ENCODE measurements at places on chromosomes 2 and 18.

GRCh38 chr18:22074282-22075070, 94.9 kb upstream of the GATA6 start:
- DNase-seq: no peak

DNA sequence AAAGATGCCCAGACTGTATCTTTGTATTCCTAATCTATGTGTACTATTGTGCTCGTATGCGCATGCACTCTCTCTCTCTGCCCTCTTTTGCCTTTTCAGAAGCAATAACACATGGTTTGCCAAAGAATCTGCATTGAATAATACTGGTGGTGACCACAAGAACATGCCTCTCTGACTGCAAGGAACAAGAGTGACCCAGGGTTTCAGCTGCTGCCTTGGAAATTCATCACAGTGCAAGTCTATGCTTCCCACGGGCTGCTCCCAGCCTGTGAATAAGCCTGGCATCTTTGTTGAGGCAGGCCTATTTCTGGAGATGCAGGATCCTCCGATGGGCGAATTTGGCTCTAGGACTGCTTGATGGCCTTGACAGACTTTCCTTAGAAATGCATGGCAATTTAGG, 689.4 kb upstream of the FANCL start:
- DNase-seq: peak; percentile 40

DNA sequence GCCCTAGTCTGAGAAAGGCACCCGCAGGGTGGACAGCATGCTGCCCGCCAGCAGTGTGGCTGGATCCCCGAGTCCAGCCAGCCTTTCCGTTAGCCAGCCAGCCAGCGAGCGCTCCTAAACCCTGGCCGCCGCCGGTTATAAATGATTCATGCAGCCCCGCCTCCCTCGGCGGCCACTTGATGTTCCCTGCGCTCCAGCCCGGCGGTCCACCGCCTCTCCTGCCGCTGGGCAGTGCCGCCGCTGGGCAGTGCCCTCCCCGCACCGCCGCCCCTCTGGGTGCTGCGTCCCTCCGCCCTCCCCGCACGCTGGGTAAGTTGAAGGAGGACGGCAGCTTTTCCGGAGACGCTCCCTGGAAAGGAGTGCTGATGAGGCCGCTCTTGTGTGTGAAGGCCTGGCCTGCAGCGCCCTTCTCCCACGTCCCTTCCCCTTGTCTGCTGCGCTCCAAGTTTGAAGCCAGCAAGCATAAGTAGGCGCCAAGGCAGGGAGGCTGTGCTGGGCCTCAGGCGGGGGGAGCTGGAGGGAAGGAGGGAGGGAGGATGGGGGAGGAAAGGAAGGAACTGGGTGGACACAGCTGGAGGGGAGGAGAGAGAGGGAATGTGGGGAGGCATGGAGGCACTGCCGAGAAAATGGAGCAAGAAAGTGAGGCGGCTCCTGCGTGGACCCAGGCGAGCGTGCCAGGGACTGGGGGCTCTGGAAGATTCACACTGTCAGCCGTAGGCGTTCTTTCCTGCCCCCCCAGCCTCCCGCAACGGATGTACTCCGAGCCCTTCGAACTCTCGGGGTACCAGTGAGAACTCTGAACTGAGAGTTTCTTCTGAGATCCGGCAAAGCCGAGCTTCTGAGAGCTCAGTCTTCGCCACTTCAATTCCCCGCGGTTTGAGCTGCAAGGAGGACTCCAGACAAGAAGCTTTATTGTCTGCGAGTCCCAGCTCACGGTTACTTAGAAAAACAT, 131.9 kb downstream of the GLI2 start:
- peak; percentile 67 for DNase-seq

GRCh38 chr2:67038195-67038594, 358.9 kb upstream of the ETAA1 start:
- no peak for DNase-seq

DNA sequence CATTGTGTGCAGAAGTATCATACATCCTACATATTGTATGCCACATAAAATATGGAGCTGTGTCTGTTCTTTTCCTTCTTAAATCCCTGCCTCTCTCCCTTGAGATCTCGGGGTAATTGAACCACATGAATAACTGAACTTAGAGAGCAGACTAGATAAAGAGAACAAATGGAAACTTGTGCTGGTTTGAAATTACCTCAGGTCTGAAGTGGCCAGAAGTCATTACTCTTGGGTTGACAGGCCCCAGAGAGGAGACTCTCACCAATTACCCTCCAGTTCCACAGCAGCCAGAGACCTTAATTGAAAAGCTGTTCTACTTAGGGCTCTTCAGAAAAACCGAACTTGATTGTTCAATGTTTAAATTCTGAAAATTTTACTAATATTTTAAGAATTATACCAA, 5.0 kb upstream of the ADAM17 start:
- no peak for DNase-seq

DNA sequence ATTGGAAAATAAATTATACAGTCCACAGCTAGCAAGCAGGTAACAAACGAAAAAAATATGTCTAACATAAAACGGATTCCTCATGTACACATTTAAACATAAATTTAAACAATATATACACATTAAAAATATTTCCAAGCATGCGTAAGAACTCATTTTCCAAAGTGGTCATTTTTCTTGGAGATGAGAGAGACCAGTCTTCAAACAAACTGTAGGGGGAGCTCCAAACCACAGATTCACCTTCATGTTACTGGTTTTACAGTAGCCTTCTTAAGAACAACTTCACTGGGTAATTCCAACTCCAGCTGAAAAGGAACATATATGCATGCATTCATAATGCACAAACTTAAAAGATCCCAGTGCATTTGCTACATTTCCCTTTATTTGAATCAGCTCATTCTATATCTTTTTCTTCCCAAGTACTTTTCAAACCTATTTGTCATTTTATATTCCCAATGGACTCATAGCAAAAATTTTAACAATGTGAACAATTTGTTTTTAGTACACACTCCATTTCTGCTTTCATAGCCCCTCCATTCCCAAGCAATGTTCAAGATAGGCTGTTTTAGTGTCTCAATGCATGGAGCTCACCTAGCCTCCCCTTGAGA, 4.7 kb upstream of the STAMBP start:
- DNase-seq: no peak

GRCh38 chr2:198717451-198717850, 740.3 kb downstream of the SATB2 start:
- no peak for DNase-seq

DNA sequence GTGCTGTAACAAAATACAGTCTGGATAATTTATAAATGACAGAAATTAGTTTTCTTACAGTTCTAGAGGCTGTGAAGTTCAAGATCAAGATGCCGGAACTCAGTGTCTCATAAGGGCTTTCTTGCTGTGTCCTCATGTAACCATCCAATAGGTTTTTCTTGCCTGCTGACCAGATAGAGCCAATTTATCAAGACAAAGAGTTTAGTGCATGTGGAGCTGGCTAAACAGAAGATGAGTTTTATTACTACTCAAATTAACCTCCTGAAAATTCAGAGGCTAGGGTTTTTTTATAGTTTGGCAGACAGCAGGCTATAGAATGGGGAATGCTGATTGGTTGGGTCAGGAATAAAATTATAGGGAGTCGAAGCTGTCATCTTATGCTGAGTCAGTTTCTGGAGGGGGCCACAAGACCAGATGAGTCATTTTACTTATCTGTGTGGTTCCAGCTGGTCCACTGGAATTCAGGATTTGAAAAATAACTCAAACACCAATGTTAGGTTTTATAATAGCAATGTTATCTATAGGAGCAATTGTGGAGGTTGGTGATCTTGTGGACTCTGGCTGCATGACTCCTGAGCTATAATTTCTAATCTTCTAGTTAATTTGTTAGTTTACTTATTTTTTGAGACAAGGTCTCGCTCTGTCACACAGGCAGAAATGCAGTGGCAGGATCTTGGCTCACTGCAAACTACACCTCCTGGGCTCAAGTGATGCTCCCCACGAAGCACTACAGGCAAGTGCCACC, 3.2 kb upstream of the PDK1 start:
- no peak for DNase-seq

GRCh38 chr18:57780706-57781347, 22.3 kb downstream of the ATP8B1 start:
- DNase-seq: no peak

- peak; percentile 95 for DNase-seq
These were observed 39.7 kb upstream of the HDAC4 start for GRCh38 chr2:239440511-239440959.

- DNase-seq: no peak
These were observed 132.8 kb downstream of the ACOXL start for GRCh38 chr2:110865188-110865587.

DNA sequence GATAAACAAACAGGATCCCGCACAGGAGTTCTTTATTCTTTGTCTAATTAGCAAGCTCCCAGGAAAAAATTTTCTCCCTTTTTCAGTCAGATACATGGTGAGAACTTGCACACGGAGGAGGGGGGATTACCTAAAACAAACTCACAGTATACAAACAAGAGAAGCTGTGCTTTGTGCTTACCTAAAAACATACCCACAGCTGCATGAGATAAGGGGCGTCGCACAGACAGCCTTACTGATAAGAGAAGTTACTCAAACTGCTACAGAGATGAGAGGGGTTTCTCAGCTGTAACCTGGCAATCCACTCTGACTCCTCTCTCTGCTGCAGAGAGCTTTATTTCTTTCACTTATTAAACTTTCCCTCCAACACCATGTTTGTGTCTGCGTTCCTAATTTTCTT, 32.9 kb upstream of the ST3GAL5 start:
- no peak for DNase-seq

GRCh38 chr2:26670931-26671460, 21.5 kb upstream of the KCNK3 start:
- no peak for DNase-seq

DNA sequence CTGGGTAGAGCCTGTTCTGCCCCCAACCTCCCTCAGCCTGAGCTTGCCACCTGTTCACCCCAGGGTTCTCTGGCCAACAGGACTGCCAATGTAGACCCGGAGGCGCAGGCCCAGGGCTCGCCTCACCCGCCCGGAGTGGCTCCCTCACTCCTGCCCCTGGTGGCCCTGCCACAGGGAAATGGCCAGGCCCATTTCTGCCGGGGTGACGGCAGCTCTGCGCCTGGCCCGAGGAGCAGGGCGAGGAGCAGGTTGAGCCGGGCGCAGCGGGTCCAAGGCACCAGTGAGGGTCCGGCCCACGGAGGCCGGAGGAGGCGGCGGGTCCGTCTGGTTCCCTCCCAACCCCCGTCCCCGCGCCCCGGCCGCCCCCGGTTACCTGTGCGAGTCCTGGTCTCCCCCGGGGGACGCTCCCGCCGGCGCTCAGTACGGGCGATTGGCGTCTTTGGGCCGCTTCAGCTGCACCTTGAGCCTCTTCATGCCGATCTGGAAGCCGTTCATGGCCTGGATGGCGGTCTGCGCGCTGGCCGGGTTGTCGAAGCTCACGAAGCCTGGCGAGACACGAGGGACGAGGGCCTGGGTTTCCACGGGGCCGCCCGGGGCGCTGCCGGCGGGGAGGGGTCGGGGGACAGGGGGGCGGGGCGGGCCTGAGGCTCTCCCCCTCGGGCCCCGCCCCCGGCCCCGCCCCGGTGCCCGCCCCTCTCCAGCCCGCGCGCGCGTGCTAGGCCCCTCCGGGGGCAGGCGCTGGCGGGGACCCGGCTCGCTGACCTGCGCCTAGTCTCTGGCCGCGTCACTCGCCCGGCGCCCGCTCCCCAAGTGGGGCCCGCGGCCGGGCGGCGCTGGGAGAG, 312.0 kb downstream of the CELF4 start:
- DNase-seq: no peak

GRCh38 chr2:188701836-188702235, 272.3 kb upstream of the COL3A1 start:
- DNase-seq: no peak

GRCh38 chr18:70671889-70672565, 383.2 kb downstream of the SOCS6 start:
- DNase-seq: no peak

DNA sequence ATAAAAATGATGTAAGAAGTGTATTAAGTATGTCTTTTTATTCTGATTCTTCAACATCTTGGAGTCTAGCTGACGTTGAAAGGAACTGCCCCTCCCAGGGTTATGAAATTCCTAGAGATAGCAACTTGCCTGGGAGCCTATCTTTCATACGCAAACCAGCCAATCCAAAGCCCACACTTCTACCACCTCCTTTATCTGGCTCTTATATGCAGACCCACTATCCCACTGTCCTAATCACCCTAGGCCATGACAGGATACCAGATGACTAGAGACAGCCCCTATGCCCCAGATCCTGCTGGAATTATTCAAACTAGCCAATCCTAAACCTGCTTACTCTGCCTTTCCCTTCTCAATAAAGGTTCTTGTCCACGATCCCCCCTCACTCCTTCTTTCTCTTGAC, 11.8 kb upstream of the CDC42EP3 start:
- DNase-seq: no peak

- DNase-seq: no peak
These were observed 98.9 kb upstream of the LGALSL start for GRCh38 chr2:64354857-64355680.

- no peak for DNase-seq
These were observed 8.6 kb downstream of the MREG start for GRCh38 chr2:216004697-216005283.

DNA sequence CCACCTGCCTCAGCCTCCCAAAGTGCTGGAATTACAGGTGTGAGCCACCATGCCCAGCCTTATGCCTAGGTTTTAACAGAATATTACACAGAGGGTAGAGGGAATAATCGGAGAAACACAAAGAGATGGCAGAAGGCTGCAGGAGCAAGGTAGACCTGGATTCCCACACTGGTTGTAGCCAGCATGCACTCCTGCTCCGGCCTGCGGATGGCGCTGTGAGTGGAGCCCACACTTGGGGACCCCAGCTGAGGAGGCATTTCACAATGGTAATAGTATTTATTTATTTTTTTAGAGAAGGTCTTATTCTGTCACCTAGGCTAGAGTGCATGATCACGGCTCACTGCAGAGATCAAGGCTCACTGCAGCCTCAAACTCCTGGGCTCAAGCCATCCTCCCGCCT, 38.8 kb upstream of the DARS1 start:
- no peak for DNase-seq
